ENCODE measurements at places on chromosomes 1 and 21. TPM values are rescaled to one million over a fixed set of nuclear protein-coding genes. Genes with fewer than 3 reads are reported as not detected.

GRCh38 chr1:67759066-67759465, 74.1 kb downstream of the GADD45A start:
- no peak for DNase-seq

DNA sequence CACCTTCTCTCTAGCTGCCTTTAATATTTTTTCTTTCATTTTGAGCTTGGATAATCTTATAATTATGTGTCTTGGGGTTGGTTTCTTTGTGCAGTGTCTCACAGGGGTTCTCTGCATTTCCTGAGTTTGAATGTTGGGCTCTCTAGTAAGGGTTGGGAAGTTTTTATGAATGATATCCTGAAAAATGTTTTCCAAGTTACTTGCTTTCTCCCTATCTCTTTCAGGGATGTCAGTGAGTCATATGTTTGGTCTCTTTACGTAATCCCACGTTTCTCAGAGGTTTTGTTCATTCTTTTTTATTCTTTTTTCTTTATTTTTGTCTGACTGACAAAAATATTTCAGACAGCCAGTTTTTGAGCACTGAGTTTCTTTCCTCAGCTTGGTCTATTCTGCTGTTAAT, 55.4 kb upstream of the CCDC190 start:
- DNase-seq, result no peak

DNA sequence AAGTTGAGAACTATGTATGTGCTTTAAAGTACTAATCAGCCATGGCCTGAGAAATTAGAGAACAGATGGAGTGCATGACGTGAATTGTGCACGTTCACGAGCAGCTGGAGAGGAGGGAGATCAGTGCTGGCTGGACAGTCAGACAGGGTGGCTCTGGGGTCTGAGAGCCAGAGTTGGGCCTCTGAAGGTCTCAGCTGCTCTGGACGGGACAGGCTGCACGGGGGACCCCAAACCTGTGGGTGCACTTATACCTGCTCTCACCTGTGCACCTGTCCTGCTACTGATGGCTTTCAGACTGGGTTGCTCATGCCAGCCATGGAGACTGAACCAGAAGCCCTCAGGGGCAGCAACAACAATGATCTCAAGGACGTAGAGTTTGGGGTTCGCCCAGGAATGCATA, 43.5 kb downstream of the UMODL1 start:
- no peak for DNase-seq

DNA sequence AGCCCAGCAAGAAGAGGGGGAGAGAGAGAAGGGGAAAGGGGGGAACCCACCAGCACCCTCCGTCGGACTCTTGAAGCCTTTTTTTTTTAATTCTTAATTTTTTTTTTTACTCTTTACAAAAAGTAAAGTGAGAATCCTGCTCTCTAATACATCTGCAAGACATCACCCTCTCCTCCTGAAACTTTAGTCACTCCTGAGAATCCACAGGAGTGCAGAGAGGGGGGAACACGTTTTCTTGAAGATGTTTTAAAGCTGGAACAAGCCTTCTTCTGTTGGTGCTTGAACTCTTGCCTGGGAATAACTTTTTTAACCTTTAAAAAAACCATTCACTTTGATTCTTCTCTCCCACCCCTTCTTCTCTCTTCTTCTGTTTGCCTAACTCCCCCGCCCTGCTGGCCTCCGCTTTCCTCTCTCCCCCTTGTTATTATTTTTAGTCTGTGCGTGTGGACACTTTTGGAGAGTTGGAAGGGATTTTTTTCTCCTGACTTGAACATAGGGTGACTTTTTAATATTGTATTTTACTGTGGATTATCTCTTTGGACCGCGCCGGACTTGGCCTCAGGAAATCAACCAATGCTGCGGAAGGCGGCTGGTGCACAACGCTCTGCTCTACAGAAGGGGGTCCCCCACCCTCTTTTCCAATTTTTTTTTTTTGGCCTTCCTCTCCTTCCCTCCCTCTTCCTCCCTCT, 383 bp upstream of the PRRX1 start:
- no peak for DNase-seq

ERRFI1 gene
- total RNA-seq, result 1.2 TPM

NPHS2 gene
- total RNA-seq, result not detected

DNA sequence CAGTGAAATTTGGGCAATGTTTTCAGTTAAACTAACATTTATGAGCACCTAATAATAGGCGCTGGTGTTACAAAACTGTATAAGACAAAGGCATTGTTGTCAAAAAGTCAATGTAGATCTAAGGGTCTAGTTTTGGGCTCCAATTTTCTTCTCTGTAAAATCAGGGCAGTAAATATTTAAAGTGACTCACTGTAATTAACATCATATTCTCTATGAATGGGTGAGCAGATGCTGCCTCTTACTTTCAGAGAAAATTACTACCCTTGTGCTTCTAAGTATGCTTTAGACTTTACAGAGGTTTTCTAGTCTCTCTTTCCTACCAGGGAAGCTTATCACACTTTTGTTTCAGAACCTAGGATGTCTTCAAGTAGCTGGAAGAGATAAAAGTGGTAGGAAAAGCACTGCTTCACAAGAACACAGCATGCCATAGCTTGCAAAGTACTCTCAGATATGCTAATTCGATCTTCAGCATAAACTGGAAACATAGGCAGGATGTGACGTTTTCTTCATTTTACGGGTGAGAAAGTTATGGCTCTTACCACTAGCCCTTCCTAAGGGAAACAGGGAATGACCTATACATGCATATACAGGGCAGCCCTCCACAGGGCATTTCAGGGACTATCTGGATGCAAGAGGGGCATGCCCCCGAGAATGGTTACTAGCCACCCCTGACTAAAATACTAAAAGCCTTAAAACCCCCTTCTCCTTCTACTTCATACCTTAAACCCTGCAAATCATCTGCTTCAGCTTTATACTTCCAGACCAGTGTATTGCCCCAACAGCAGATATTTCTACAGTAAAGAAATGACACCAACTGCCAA, 2.6 kb downstream of the C1orf116 start:
- DNase-seq, result no peak

MAP10 gene
- total RNA-seq, result 2.2 TPM

DNA sequence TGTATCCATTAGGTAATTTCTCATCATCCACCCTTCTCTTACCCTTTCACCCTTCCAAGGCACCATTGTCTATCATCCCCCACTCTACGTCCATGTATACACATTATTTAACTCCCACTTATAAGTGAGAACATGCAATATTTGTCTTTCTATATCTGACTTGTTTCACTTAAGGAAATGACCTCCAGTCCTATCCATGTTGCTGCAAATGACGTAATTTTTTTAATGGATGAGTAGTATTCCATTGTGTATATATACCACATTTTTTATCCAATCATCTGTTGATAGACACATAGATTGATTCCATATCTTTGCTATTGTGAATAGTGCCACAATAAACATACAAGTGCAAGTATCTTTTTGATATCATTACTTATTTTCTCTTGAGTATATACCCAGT, 322.9 kb upstream of the CXADR start:
- no peak for DNase-seq

RYR2 gene
- not detected for total RNA-seq

FLG2 gene
- not detected for total RNA-seq
